ENCODE measurements at places on chromosomes 16 and 17.

DNA sequence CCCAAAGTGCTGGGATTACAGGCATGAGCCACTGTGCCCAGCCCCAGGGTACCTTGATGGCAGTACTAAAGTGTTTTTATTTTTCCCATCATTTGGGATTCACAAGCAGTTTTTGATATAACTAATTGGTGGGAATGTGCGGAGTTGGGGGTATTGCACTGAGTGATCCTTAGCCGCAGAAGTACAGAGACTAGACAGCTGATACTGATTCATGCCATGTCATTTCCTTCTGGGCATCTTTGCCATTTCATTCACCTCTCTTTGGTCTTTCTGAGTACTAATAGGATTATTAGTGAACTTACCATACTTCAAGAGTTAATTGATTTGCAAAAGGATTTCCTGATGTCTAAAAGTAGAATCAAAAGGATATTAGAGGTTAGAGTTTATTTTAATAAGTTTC lies 9.7 kb downstream of the NMT1 start:
- DNase-seq = no peak

DNA sequence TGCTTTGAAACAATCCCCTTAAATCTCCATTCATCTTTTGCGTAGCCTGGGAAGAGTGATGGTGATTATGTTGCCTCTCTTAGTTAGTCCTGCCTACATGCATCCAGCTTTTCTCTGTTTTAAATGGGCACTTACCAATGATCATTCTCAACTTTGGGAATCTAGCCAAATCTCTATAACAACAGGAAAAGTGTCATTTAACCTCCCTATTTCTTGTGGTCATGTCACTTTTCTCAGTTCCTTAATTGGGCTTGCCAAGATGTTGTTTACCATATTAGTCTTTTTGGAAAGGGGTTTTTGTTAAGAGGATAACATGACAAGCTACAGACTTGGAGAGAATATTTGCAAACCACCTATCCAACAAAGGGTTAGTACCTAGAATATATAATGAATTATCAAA lies 15.6 kb upstream of the CLEC10A start:
- no peak for DNase-seq

DNA sequence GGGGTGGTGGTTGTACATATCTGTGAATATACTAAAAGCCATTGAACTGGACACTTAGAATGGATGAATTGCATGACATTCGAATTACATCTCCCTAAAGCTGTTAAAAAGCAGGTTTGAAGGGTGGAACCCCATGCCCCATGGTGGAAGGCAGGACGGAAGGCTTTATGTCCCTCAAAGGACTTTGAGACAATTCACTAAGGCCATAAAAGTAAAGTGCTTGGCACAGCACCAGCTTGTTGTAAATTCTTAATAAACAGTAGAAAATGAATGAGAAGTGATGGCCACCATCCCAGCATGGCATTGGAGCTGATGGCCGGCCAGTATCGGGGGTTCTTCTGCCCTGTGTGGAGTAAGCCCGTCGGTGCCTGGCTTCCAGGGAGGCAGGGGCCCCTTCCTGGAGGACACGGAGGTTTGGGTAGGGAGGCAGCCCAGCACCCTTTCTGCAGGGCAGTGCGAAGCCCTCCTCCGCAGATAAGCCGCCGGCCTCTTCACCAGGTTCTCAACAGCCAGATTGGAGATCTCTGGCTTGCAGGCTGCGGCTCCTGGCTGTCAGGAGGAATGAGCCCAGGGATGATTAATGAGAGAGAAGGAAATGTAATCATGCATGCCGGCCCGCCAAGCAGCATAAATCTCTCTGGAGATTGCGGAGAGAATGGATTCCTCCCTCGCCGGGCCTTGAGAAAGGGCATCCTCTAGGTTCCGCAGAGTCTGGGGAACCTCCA lies 346.9 kb downstream of the FOXL1 start:
- DNase-seq = no peak

- no peak for DNase-seq
Observed at GRCh38 chr17:47776330-47777197, 43.5 kb downstream of the TBX21 start.

- no peak for DNase-seq
Observed at GRCh38 chr17:17084941-17085340, 42.7 kb downstream of the MPRIP start.

DNA sequence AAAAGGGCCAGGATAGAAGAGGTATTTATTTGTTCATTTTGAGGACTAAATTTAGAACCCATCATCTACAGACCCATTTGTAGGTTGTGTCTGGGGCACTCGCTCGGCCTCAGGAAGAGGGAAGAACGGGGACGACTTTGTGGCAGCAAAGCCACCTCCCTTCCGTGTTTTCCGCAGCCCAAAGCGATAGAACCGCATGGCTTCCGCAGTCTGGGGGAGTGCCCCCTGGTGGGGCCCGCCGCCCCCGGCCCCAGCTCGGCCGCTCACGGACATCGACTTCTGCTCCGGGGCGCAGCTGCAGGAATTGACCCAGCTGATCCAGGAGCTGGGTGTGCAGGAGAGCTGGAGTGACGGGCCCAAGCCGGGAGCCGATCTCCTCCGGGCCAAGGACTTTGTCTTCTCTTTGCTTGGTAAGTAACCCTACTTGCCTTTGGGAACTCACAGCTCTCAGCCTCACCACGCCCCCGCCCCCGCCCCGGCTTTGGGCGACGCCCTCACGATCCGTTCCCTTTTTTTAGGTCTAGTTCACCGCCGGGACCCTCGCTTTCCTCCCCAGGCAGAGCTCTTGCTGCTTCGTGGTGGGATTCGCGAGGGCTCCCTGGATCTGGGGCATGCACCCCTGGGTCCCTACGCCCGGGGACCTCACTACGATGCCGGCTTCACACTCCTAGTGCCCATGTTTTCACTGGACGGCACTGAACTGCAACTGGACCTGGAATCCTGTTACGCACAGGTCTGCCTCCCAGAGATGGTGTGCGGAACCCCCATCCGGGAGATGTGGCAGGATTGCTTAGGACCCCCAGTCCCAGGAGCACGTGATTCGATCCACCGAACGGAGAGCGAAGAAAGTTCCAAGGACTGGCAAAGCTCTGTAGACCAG lies 681 bp downstream of the TMEM102 start:
- peak; percentile 46 for DNase-seq

- DNase-seq = no peak
Observed at GRCh38 chr17:31310886-31311285, 3.0 kb downstream of the EVI2B start.

DNA sequence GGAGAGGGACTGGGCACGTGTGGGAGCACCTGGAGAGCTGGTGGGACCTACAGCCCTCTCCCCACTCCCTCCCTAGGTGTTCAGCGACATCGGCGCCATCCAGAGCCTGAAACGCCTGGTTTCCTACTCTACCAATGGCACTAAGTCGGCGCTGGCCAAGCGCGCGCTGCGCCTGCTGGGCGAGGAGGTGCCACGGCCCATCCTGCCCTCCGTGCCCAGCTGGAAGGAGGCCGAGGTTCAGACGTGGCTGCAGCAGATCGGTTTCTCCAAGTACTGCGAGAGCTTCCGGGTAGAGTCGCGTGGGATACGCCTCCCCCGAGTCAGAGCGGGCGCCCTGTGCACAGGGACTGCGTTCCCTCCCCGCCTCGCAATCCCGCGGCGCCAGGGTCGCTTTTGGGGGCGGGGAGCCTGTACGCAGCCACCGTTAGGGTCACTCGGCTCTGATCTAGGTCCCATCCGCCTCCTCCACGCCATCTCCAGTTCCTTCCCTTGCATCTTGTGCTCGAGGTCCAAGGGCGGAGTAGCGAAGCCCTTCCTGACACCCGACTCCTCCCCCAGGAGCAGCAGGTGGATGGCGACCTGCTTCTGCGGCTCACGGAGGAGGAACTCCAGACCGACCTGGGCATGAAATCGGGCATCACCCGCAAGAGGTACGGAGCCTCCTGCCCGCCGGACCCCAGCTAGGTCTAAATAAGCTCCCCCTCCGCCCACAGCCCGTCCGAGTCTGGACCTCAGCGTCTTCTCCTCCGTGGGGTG lies 13.0 kb downstream of the SARM1 start:
- DNase-seq = peak; percentile 57

DNA sequence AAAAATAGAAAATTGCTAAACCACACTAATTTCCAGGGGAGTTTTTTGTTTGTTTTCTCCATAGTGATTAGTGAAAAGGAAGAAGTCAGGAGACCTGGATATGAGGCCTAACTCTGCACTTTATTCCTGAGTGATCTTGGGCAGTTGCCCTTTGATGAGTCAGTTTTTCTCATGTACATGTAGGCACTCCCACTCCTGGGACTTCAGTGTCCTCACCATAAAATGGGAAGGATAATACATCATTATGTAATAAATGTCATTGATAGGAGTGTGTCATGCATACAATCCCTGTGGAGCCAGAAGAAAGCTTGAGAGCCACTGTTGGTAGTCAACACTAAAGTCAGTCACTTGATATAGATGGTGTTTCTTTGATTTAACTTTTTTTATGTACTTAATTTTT lies 32.5 kb downstream of the WIPF2 start:
- DNase-seq = no peak

DNA sequence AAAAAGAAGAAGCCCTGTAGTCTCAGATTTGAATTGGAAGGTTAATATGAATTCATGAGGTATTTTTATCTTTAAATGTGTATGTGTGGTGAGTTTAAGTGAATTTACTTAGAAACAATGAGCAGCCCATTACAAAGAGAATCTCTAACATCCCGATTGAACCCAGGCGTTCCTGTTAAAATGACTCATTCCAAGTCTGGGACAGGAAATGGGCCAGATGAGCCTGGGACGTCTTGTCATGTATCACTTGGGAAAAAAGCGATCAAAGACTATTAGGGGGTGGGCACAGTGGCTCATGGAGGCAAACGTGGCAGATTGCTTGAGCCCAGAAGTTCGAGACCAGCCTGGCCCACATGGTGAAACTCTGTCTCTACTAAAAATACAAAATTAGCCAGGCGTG lies 81.6 kb downstream of the SEC14L1 start:
- no peak for DNase-seq

GRCh38 chr17:67212231-67212630 lies 32.8 kb downstream of the HELZ start:
- DNase-seq = no peak

DNA sequence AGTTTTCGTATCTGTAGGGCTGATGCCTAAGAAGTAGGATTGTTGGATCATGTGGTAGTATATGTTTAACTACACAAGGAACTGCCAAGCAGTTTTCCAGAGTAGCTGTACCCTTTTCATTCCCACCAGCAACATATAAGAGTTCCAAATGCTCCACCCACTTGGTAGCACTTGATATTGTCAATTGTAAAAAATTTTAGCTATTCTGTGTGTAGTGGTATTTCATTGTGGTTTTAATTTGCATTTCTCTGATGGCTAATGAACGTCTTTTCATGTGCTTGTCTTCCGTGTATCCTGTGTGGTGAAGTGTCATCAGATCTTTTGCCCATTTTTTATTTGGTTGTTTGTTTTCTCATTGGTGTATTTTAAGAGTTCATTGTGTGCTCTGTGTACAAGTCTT lies 69.7 kb downstream of the TANC2 start:
- DNase-seq = no peak

- no peak for DNase-seq
Observed at GRCh38 chr17:66287911-66288310, 14.5 kb upstream of the PRKCA start.

DNA sequence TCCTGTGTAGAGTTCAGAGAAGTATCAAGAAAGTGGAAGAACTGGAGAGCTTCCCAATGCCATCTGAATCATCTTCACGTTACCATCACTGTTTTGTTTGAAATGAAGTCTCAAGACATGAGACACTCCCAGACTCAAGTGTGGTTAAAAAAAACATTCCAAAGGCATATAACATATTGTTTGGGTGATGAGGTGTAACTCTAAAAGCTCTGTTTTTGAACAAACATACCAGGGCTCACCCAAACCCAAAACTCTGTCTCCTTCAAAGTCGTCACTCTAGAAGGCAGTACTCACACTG lies 6.3 kb upstream of the ZCCHC14 start:
- no peak for DNase-seq

- no peak for DNase-seq
Observed at GRCh38 chr17:8506145-8506544, 70.5 kb downstream of the NDEL1 start.

DNA sequence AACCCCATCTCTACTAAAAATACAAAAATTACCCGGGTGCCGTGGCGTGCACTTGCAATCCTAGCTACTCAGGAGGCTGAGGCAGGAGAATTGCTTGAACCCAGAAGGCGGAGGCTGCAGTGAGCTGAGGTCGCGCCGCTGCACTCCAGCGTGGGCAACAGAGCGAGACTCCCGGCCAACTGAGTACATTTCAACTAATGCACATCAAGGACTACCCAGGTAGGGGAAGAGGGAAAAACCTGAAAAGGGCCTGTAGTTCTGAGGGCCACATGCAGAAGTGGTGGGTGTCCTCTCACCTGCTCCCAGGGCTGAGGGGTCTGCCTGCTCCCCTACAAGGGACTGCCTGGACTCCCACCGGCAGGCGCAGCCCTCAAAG lies 584 bp upstream of the SLC16A5 start:
- DNase-seq = no peak

- no peak for DNase-seq
Observed at GRCh38 chr17:28334666-28335200, 539 bp downstream of the IFT20 start.

DNA sequence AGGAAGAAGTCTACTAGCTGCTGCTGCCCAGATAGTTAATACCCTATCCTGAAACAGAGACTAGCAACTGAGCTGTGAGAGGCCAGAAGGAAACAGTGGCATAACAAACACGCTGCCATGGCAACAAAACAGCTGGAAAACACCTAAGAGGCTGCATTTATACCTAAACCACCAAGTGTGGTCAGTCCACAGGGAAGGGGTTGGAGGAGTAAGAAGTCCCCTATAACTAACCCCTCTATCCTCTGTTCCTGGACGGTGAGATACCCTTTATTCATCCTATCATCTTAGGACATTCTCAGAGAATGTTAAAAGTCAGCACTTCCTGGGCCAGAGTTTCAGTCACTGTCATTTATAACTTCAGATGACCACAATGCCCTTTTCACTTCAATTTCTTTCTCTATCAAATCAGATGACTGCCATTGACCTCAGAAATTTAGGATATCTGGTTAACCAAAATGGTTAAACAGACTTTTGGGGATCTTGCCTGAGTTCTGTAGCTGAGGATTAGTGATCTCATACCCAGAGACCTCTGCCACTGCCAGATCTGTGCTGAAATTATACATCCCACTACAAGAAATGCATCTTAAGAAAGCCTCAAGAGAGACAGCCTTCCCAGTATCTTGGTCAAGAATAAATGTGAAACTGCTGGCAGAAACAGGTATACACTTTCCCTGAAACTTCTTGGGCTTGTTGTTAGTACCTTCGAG lies 36.2 kb downstream of the STH start:
- DNase-seq = no peak

DNA sequence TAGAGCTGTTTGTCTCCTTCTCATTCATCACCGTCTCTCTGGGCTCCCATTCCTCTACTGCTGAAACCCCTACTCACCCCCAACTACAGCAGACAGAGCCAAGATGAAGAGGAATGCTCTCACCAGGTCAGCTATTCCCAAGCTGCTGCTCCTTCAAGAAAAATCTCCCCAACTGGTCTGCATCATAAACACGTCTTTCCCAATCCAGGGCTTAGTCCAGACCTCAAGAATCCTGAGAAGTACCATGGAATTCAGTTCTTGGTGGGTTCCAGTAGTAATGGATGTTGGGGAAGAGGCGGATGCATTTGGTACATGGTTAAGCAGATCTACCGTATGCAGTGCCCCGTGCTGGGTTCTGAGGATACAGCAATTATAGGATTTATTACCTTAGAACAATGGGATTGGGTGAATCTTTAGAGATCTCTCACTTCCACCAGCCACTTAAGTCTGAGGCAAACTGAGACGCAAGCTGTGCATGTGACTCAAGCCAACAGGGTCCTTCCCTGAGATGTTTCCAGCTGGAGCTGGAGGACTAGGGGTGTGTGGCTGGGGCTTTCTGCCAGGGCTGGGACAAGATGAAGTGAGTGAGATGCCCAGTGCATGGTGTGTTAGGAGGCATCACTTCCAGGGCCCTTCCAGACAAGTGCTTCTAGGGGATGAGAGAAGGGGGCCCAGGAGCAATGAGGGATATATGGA lies 232.7 kb upstream of the CDH5 start:
- no peak for DNase-seq
